SK-MEL-5 (cell line): ENCODE measurements at places on chromosomes 3 and 15. TPM values are rescaled to one million over a fixed set of nuclear protein-coding genes. Genes with fewer than 3 reads are reported as not detected.
A peak's percentile ranks its signal among the peaks of the same experiment; 100 is the strongest.

DNA sequence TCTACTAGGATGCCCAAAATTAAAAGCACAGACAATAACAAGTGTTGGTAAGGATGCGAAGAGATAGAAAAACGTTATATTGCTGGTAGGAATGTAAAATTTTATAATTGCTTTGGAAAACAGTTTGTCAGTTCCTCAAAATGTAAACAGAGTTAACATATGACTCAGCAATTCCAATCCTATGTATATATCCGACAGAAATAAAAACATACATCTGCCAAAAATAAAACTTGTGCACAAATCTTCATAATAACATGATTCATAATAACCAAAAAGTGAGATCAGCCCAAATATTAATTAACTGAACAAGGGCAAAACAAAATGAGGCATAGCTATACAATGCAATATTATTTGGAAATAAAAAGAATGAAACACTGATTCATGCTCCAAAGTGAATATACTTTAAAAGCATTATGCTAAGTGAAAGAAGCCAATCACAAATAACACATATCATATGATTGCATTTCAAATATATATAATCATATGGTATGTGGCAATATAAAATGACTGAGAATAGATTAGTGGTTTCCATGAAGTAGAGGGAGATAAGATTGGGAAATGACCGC is 609.3 kb downstream of the IGSF11 start:
- DNase-seq: no peak

- DNase-seq: no peak
These were observed 40.0 kb upstream of the SLC6A1 start for GRCh38 chr3:10952525-10952924.

DNA sequence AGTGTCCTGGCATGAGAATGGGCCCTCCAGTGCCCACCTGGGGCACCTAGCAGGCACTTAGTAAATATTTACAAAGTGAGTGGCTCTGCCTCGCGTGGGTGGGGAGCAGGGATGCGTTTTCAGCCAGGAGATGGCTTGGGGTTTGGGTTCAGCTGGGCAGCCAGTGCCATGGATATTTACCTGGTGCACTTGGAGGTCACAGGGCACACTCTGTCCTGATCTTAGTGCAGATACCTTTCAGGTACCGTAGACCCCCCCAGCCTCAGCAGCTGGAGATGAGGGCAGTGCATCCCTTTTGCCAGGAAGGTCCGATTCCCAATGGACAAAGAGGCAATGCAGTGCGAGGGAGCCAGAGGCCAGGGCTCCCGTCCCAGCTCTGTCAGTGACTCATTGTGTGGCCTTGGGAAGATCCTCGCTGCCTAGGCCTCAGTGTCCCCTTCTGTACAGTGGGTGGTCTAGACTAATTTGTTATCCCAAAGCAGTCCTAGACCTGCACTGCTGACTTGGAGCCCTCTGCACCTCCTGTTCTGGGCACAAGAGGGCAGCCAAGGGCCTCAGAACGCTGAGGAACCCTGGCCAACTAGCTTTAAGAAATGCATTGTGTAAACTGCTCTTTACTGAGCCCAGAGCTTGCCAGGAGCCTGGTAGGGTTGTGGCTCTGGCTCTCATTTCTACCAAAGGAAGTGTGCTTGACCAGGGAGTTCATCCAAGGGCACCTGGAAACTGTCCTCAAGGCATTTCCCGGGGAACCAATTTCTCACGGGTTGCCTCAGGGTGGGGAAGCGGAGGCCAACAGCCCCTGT is 16.0 kb downstream of the HDAC11 start:
- DNase-seq: peak; percentile 84

DNA sequence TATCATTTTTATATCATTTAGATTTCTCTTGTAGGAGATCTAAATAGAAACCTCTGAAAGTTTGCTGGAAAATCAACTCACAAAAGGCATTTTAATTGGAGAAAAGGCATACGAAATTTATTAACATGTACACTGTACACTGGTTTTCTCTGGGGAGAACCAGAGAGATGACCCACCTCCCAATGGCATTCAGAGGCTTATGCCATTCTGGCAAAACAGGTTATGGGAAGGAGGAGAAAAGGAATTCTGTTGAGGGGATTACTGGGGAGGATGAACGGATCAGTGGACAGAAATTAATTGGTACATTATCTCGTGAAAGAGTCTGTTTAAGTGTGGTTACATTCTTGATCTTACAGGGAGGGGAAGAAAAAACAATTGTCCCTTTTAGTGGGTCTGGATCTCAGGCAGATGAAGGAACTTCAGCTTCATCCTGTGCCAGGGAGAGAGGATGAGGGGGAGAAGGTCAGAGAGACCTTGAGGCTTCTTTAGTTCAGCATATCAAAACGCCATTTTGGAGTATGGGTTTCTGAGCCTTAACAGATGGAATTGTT is 16.5 kb downstream of the RAB11A start:
- DNase-seq: peak; percentile 93

DNA sequence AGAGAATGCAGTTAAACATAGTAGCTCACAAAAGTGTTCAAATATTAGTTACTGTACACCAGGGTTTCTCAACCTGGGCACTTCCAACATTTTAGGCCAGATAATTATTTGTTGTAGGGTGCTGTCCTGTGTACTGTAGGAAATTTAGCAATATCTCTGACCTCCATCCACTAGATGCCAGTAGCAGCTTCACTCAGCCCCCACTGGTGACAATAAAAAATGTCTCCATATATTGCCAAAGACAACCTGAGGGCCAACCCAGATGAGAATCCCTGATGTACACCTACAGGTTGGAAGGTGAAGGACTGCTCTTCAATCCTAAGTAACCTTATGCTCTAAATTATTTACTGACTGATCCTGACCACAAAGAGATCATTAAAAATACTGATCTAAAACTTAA is 32.5 kb downstream of the DCUN1D1 start:
- DNase-seq: peak; percentile 56

DNA sequence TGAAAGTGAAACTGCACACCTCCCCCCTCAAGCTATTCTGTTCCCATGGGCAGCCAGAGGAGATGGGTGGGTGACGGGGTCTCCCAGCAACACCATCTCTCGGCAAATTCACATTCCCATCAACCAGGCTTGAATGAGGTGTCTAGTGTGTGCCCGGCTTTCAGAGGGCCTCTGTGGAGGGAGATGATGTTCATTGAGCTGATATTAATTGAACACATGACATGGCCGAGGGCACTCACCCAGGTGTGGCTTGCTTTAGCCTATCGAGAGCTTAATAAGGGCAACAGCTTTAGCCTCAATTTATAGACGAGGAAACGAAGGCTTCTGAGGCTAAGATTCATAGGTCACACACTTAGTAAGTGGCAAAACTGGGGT is 288.0 kb downstream of the UACA start:
- peak; percentile 35 for DNase-seq

DNA sequence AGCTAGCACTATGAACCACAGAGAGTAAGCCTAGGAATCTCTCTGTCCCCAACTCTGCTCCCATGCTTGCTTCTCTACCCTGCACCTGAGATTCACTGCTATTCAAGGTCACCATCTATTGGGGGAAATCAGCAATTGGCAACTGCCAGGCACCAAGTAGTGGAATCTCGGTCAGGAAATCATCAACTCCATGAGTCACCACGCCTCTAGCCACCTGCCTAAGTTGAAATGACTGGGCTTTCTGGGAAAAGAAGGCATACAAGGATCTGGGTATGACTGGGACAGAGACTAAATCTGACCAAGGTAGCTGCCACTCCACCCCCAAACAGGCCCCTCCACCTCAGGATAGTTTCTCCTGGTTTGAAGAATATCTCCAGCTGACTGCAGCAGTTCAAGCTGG is 464.1 kb upstream of the CBLB start:
- DNase-seq: no peak

- DNase-seq: peak; percentile 8
These were observed 31.7 kb downstream of the LINS1 start for GRCh38 chr15:100570275-100570674.

DNA sequence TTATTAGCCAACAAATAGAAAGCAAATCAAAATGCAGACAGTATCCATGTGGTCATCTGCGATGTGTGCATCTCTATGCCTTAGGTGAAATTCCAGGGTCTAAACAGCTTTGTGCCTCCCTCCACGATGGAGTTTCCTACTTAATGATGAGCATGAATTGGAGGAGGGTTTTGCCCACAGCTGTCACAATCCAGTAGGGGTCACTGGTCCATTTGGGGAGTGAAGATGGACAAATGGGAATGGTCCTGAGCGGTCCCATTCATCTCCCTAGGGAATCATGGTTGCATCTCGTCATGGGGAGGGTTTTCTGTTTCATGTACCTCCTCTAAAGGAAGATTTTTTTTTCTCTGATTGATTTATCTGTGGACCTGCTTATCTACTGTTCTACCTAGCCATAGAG is 358.0 kb downstream of the PTPRG start:
- DNase-seq: no peak

DNA sequence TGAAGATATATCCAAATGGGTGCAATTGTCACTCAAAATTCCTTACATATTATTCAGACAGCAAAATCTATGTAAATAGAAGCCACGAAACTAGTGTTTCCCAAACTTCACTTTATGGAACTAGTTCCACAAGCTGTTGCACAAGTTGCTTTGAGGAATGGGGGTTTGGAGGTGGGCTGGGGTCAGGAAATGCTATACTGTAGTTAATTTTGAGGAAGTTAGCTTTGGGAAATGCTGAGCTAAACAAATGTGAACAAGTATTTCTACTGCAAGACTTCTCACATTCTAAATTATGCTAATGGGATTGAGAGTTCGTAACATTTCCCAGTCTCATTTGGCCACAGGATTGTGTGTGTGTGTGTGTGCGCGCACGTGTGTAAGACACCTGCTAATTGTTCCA is 28.7 kb upstream of the SAMMSON start:
- peak; percentile 29 for DNase-seq

DNA sequence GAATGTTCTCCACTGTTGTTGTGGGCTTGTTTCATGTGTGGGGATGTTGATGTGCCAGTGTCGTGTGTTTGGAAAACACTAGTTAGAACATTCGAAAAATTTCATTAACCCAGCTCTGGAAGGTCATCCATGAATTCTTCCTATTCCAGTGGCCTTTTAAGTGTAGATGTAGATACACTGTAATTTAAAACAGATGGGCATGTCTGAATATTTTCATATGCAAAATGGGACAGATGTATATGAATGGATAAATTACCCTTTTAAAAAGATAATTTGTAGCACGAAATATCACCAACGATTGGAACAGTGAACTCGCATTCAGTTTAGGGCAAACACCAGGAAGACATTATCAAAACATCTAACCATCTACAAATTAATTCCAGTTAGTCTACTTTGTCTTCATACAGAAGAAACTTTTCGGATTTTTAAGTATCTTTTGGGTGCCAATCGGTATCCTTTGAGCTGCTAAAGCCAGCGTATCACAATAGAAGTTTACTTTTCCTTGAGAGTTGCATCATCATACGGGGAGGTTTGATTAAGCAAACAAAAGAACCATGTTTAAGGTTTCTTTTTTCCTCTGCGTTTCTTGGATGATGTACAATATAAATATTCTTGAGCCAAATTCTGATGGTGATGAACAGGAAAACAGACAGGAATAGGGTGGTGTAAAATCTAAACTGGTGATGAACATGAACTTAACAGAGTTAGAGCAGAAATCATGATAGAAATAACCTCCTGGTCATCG is 528.1 kb downstream of the FOXP1 start:
- no peak for DNase-seq

DNA sequence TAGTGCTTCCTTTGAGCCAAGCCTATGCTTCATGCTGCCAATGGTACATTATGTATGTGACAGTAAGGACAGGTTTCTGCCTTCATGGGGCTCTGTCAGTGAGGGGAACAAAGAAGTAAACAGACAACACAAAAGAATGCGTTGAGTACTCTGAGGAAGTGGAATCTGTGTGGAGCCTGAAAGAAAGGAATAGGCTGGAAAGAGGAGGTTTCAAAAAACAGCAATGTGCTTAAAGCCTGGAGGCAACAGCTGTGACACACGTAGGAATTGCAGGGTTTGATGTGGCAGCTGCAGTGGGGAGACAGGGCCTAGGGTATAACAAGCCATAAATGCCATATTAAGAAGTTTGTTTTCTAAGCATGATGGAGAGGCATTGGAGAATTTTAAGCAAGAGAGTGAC is 316.7 kb downstream of the CLSTN2 start:
- no peak for DNase-seq

DNA sequence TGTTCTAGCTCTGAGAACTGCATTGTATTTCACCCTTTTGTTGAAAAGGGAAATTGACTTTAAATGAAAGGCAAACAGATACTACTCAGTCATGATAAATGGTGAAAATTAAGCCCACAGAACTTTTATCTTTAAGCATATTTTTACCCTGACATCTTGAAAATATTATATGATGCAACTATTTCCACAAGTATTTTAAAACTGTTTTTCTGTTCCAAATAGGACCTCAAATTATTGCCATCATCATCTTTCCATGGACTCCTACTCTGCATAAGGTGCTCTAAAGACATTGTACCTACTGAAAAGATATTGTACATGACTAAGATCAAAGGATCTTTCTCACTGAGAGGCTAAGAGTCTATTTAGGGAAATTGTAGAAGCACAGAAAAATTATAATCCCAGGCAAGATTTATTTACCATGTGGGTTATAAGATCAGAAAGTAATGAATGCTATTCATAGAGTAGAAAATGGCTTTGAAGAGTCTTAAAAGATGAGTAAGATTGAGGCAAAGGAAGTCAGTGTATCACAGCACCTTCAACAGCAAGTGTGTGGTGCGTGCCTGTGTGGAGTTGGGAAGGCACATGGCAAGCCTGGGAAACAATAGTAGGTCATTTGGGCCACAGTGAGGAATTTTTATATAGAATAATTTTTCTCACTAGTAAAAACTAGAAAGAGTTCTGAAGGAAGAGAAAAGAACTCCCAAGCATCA is 68.8 kb downstream of the VGLL3 start:
- DNase-seq: no peak

DNA sequence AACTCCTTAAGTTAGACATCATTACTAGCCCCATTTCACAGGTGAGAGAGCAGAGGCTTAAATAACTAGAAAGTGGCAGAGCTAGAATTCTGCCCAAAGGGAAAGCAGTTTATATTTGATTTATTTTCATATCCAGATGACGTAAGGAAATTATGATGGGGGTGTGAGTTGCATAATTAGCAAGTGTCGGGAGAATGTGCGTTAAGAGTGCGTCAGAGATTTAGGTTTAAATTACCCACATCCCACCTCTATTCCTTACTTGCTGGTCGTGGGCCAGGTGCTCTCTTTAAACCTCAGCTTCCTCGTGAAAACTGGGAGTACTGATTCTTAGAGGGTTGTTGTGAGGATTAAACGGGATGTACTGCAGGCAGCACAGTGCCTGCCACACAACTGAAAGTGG is 32.3 kb downstream of the FSTL1 start:
- DNase-seq: no peak

The CNTN3 gene
- total RNA-seq: 0.16 and 0.37 TPM in 2 replicates

The CCK gene
- 0.21 TPM in 1 of 2 replicates, not detected in the other for total RNA-seq

The EFCAB12 gene
- total RNA-seq: 0.08 TPM in 1 of 2 replicates, not detected in the other

The NOX5 gene
- total RNA-seq: 4.0 TPM in 2 replicates

The GOLGA8S gene
- total RNA-seq: not detected in 2 replicates

The ZCWPW2 gene
- 0.16 TPM in 2 replicates for total RNA-seq

The CDHR4 gene
- total RNA-seq: not detected in 2 replicates

The MASP1 gene
- total RNA-seq: not detected in 2 replicates

The SLC28A2 gene
- not detected in 2 replicates for total RNA-seq

The LRRC31 gene
- not detected in 2 replicates for total RNA-seq

The SCG5 gene
- 1.3 TPM in 1 of 2 replicates, not detected in the other for total RNA-seq
